ENCODE measurements at places on chromosomes 5 and 9. TPM values are rescaled to one million over a fixed set of nuclear protein-coding genes. Genes with fewer than 3 reads are reported as not detected.
A peak's percentile ranks its signal among the peaks of the same experiment; 100 is the strongest.

The GFRA3 gene
- total RNA-seq, result not detected

The TMEM215 gene
- not detected for total RNA-seq

The SPINK7 gene
- total RNA-seq, result not detected

The RAB3C gene
- not detected for total RNA-seq

The EGFLAM gene
- total RNA-seq, result not detected

The PCDHA12 gene
- not detected for total RNA-seq

The CYLC2 gene
- total RNA-seq, result not detected

The CFAP77 gene
- total RNA-seq, result 0.98 TPM

The GCNT1 gene
- 5.8 TPM for total RNA-seq

GRCh38 chr5:74361406-74362358, 278.8 kb downstream of the ENC1 start:
- no peaks in the 10 kb centered on the region for H3K4me1 ChIP-seq
- no peaks in the 10 kb centered on the region for H3K36me3 ChIP-seq
- H3K4me3 ChIP-seq, result no peak overlapping the region
- H3K27ac ChIP-seq, result no peak overlapping the region
- H3K27me3 ChIP-seq, result no peaks in the 10 kb centered on the region

GRCh38 chr5:95835682-95836385, 13.3 kb upstream of the GLRX start:
- H3K4me3 ChIP-seq, result no peak overlapping the region
- H3K4me1 ChIP-seq, result no peaks in the 10 kb centered on the region
- no peak overlapping the region for H3K27ac ChIP-seq
- H3K36me3 ChIP-seq, result no peaks in the 10 kb centered on the region
- no peak for DNase-seq

- no peaks in the 10 kb centered on the region for H3K27me3 ChIP-seq
- H3K4me1 ChIP-seq, result peaks cover 19% of the 10 kb centered on the region
- DNase-seq, result no peak
- H3K4me3 ChIP-seq, result peak overlapping the region; percentile 52
- no peak overlapping the region for H3K27ac ChIP-seq
- H3K36me3 ChIP-seq, result no peaks in the 10 kb centered on the region
These were observed 84.8 kb downstream of the SLC1A3 start for GRCh38 chr5:36691226-36691625.

DNA sequence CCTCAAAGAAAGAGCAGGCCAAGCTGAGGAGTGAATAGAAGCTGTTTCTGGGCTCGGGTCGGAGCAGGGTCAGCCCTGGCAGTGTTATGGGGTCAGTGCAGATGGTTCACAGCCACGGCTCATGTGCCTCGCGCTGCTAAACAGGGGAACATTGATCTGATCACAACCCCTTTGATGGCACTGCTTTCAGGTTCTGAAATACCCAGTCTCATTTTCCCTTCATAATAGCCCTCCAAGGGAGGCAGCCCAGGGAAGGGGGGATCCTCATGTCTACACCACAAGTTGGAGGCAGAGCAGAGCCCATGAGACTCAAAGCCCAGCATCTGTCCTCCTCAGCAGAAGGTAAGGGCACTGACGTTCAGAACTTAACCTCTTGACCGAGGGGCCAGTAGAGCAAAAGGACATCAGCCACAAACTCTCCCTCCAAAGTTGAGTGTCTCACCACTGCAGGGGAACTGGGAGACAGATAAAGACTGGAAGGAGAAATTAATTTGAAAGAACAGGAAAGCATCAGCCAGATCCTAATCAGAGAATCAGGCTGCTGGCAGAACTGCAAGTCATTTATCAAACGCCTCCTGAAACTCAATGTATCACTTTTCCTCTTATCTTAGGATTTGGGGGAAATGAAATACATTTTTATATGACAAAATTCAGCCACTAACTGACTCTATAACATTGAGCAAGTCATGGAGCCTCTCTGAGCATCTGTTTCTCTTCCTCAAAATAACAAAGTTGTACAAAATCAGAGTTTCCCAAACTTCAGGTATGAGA, 110.6 kb downstream of the SH3TC2 start:
- no peaks in the 10 kb centered on the region for H3K27me3 ChIP-seq
- no peaks in the 10 kb centered on the region for H3K4me1 ChIP-seq
- no peak for DNase-seq
- no peak overlapping the region for H3K4me3 ChIP-seq
- no peak overlapping the region for H3K27ac ChIP-seq
- H3K36me3 ChIP-seq, result no peaks in the 10 kb centered on the region

DNA sequence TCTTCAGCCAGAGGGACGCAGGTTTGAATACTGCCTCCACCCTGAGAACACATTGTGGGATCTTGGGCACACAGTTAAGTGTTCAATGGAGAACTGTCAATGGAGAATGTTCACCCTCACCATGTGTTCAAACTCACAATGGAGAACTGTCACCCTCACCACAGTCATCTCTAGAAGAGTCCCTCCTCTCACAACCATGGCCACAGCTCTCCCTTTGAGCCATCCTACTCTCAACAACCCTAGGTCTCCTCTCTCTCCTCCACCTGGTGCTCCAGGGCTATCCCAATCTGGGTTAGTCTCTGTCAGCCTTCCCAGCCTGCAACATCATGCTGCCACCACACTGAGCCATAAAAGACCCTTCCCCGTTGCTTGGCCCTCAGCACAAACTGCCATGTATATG, 36.3 kb upstream of the HAND1 start:
- no peak for DNase-seq
- H3K27ac ChIP-seq, result no peak overlapping the region
- H3K4me1 ChIP-seq, result 0 out of 2 replicates have a peak, but pooled peaks cover 2% of the 10 kb centered on the region
- no peaks in the 10 kb centered on the region for H3K27me3 ChIP-seq
- H3K36me3 ChIP-seq, result no peaks in the 10 kb centered on the region

DNA sequence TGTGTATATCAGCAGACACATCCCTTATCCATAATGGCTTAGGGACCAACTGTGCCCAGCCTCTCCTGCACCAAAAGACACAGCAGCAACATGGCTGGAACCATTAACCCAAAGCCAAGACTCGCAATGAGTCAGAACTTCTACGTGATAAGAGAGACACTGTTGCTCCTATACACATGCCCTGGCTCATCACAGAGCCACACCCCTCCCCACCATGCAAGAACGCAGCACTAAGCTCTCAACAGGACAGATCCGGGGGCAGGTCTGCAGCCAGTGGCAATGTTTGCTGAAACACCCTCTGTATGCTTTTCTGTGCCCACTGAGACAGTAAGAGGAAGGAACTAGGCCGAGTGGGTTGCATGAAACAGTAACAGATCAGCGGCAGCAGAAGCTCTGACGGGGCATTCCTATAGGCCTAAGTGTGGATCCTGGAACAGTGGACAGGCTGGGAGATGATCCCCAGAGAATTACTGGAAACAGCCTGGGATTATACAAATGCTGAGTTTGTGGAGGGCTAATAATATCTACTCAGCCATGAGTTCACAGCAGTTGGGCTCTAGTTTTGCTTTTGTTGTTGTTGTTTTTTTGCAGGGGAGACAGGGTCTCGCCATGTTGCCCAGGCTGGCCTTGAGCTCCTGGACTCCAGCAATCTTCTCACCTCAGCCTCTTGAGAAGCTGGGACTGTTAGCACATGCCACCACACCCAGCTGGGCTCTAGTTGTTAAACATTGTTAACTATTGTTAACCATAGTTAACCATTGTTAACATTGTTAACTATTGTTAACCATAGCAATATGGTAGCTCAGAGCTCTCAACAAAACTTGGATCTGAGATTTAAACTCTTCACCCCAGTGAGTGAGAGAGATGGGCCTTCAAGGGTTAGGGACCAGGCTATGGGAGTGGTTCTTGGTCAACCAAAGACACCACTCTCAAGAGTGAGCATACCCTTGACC, 41.0 kb downstream of the B4GALT1 start:
- no peaks in the 10 kb centered on the region for H3K27me3 ChIP-seq
- DNase-seq, result no peak
- no peaks in the 10 kb centered on the region for H3K36me3 ChIP-seq
- peaks cover 21% of the 10 kb centered on the region for H3K4me1 ChIP-seq
- no peak overlapping the region for H3K27ac ChIP-seq

DNA sequence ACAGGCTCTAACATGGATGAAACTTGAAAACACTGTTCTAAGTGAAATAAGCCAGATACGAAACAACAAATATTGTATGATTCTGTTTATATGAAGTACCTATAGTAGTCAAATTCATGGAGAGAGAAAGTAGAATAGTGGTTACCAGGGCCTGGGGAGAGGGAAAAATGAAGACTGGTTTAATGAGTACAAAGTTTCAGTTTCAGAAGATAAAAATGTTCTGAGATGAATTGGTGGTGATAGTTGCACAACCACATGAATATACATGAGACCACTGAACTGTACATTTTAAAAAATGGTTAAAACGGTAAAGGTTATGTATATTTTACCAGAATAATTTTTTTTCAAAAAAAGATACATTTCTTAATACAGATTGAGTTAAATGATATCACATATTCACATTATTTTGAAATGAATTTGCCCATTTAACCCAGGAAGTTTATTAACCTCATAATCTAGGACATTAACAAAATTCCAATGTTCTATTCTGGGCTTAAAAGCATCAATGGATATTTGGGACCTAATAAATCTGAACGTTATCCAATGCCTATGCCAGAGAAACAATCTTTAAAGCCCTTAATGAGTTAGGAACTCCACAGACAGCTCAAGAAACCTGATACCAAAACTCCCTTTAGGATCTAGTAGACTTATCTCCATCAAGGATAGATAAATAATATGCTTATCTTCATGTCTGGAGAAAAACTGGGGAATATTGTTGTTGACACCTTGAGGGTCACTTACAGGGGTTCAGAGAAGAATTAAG, 521.3 kb downstream of the EFNA5 start:
- no peak overlapping the region for H3K4me3 ChIP-seq
- no peak overlapping the region for H3K27ac ChIP-seq
- H3K36me3 ChIP-seq, result no peaks in the 10 kb centered on the region
- no peak for DNase-seq

GRCh38 chr9:20832775-20833174, 148.7 kb downstream of the FOCAD start:
- no peak overlapping the region for H3K4me3 ChIP-seq
- no peak for DNase-seq
- no peaks in the 10 kb centered on the region for H3K27me3 ChIP-seq

DNA sequence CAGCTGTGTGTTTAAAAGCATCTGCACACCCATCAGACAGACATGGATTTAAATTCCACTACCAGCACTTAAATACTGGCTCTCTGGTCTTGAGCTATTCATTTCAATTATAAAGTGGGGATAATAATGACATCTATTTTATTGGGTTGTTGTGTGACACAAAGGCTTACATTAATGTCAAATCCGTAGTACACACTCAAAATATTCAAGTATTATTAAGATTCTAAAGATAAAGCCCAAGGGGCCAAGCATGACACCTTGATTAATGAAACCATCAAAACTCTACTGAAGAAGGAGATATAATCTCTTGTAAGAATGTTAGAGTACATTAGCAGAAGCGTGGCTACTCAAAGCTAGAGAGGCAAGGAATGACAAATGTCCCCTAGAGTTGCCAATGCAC, 743.0 kb downstream of the KCTD16 start:
- H3K4me1 ChIP-seq, result no peaks in the 10 kb centered on the region
- DNase-seq, result no peak
- no peak overlapping the region for H3K4me3 ChIP-seq
- no peaks in the 10 kb centered on the region for H3K36me3 ChIP-seq

DNA sequence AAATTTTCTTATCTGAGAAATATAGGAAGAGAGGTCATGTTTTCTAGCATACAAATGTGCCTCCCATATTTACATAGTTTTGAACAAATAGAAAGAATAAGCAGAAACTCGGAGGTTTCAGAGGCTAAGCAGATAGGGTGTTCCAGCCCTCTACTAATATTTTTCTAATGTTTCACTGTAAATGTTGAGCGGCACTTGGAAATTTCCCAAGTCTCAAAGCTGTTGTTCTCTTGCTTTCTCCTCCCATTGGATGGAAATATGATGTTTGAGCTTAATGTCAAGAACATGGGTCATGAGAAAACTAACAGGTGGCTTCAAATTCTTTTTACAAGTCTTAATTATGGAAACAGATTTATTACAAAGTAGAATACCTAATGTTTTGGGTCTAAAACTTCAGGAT, 5.1 kb downstream of the SPINK1 start:
- no peak overlapping the region for H3K4me3 ChIP-seq
- no peaks in the 10 kb centered on the region for H3K36me3 ChIP-seq

GRCh38 chr5:124797665-124798087, 51.2 kb upstream of the ZNF608 start:
- H3K4me3 ChIP-seq, result no peak overlapping the region
- H3K27me3 ChIP-seq, result no peaks in the 10 kb centered on the region
- DNase-seq, result no peak
- no peaks in the 10 kb centered on the region for H3K36me3 ChIP-seq
- no peak overlapping the region for H3K27ac ChIP-seq
- H3K4me1 ChIP-seq, result peaks cover 3% of the 10 kb centered on the region

DNA sequence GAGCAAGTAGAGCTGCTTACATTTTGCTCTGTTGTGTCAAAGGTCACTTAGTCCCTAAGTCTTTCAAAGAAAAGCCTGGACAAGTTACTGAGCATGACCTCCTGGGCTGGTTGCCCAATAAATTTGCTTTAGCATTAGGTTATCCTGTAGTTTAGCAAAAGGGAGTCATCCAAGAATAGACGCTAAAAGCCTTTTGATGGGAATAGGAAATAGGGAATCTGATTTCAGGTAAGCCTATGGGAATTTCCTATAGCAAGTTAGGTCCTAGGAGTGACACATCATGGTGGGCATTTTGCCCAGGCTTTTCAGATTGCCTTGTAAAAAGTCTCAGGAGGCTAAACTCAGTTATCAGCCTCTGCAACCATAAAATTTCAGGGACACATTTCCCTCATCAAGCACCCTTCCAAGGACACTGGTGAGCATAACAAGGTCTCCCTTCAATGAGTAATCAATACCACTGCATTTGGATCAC, 67.6 kb upstream of the RANBP3L start:
- no peaks in the 10 kb centered on the region for H3K36me3 ChIP-seq
- no peak overlapping the region for H3K4me3 ChIP-seq
- no peaks in the 10 kb centered on the region for H3K4me1 ChIP-seq
- H3K27me3 ChIP-seq, result no peaks in the 10 kb centered on the region
- DNase-seq, result no peak

- no peaks in the 10 kb centered on the region for H3K27me3 ChIP-seq
- H3K36me3 ChIP-seq, result no peaks in the 10 kb centered on the region
- no peak for DNase-seq
- no peak overlapping the region for H3K27ac ChIP-seq
- no peak overlapping the region for H3K4me3 ChIP-seq
- H3K4me1 ChIP-seq, result peaks cover 16% of the 10 kb centered on the region
These were observed 220.8 kb downstream of the PLK2 start for GRCh38 chr5:58239045-58239444.

DNA sequence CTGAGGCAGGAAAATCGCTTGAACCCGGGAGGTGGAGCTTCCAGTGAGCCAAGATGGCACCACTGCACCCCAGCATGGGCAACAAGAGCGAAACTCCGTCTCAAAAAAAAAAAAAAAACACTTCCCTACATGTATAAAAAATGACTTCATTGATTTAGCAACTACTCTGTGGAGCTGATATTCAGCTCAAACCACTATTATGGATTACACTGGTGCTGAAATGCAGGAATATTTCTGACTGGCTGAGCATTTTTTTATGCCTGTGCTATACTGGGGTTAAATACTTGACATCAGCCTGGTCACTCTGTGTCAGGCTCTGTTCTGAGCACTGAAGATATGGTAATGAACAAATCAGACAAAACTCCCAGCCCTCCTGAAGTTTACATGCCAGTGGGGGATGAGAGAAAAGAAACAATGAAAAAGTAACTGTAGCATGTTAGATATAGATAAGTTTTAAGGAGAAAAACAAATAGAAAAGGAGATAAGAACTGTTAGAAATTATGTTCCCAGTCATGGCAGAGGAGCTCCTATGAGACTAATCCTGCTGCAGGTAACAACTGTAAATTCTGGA, 22.6 kb upstream of the TTC39B start:
- no peak overlapping the region for H3K27ac ChIP-seq
- no peaks in the 10 kb centered on the region for H3K4me1 ChIP-seq
- H3K36me3 ChIP-seq, result no peaks in the 10 kb centered on the region
- peaks cover 11% of the 10 kb centered on the region for H3K27me3 ChIP-seq

All from HCT116 (cell line).